LoVo (cell line): ENCODE measurements at places on chromosomes 2 and 18.

DNA sequence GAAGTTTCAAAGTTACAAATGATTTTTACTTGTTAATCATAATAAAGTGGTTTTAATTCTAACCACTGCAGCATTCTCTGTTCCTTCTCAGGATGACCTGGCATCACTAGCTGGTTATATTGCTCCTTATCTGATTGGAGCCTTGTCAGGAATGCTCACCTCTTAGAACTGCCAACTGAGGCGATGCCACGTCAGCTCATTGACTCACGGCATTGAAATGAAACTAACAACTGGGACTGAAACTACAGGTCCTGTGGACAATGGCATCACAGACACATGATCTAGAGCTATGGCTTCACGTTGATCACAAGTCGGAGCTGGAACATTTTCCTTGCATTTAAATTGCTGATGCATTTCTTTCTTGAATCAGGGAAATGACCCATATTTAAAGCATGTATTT is 54.9 kb upstream of the MAP2 start:
- DNase-seq: peak; percentile 92

GRCh38 chr2:151280271-151280670 is 9.2 kb downstream of the NMI start:
- no peak for DNase-seq

GRCh38 chr2:173472112-173472511 is 117.4 kb downstream of the CDCA7 start:
- no peak for DNase-seq

- DNase-seq: no peak
Observed at GRCh38 chr2:159584796-159585195, 31.6 kb downstream of the BAZ2B start.

- no peak for DNase-seq
Observed at GRCh38 chr18:22846088-22846683, 86.9 kb upstream of the RBBP8 start.

DNA sequence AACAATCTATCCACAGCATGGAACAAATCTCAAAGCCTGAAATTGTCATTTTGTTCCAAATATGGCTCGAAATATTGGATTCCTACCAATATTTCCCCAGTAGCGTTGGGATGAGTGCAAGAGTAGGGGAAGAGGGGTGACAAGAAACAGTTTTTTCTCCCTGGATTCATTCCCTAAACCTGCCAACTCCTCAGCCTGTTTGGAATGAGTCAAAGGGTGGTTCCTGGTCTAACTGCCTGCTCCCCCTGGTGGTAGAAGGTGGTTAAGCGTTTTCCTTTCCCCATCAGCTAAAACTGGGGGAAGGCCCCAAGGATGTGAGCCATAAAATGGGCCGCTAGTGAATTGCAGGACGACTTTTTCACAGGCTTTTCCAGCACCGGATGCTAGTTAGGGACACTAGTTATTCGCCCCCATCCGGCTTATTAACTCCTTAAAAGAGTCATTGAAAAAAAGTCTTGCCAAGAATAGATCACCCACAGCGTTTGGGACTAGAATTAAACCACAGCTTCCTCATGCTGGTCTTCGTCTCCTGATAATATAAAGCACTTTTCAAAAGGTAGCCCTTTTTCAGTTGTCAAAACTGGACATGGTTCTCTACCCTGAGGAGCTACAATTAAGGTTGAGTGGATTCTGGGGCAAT is 72.5 kb downstream of the DHRS9 start:
- peak; percentile 66 for DNase-seq

- DNase-seq: no peak
Observed at GRCh38 chr2:19860022-19860421, 41.8 kb downstream of the TTC32 start.

DNA sequence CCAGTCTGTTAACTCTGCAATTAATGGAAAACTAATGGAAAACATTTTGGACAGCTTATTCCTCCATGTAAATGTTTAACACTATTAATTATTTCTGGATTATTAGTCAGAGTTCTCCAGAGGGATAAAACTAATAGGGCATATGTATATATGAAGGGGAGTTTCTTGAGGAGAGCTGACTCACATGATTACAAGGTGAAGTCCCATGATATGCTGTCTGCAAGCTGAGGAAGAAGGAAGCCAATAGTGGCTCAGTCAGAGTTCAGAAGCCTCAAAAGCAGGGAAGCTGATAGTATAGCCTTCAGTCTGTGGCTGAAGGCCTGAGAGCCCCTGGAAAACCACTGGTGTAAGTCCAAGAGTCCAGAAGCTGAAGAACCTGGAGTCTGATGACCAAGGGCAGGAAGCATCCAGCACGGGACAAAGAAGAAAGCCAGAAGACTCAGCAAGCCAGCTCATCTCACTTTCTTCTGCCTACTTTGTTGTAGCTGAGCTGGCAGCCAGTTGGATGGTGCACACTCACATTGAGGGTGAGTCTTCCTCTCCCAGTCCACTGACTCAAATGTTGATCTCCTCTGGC is 136.0 kb downstream of the PTH2R start:
- no peak for DNase-seq

DNA sequence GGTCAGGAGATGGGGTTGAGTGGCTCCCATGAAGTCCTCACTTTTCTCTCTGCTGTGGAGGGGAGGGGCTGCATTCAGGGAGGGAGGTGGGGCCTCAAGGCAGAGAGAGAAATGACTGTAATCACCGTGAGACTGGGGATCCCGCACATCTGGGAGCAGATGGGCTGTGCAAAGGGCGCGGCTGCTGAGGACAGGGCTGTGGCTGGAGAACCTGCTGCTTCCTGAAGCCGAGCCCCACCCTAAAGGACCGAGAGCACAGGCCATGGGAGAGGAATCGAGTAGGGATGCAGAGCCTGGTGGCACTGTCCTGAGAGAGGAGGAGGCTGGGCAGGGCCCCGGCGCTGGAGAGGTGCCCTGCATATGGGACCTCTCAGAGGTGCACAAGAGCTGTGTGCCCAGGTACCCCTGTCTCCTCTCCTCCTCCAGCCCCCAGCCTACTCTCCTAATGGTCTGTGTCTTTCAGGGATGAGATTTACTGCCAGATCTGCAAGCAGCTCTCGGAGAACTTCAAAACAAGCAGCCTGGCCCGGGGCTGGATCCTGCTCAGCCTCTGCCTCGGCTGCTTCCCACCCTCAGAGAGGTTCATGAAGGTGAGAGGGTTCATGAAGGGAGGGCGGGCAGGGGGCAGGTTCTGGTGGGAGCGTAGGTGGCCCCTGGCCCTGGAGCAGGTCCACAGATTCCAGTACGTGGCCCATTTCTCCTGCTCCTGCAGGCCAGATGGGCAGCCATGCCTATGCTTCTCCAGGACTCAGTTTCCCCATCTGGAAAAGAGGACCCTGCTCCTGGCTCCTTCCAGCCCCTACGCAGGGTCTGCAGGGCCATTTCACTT is 25.9 kb upstream of the GPR17 start:
- no peak for DNase-seq

GRCh38 chr2:43040084-43040854 is 186.1 kb downstream of the ZFP36L2 start:
- peak; percentile 48 for DNase-seq
